ENCODE measurements at places on chromosomes 4 and X.

DNA sequence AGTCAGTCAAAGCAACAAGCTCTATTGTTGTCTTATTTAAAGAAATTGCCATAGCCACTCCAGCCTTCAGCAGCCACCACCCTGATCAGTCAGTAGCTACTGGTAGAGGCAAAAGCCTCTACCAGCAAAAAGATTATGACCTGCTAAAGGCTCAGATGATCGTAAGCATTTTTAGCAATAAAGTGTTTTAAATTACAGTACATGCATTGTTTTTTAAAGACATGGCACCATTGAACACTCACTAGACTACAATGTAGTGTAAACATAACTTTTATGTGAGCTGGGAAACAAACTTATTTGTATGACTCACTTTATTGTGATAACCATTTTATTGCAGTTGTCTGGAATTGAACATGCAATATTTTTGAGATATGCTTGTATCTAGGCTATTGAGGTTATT, 32.3 kb upstream of the DYNLT3 start:
- DNase-seq = no peak

GRCh38 chr4:8112036-8112576, 46.5 kb downstream of the ABLIM2 start:
- no peak for DNase-seq

- no peak for DNase-seq
Observed at GRCh38 chr4:22874334-22874912, 181.7 kb downstream of the GBA3 start.

DNA sequence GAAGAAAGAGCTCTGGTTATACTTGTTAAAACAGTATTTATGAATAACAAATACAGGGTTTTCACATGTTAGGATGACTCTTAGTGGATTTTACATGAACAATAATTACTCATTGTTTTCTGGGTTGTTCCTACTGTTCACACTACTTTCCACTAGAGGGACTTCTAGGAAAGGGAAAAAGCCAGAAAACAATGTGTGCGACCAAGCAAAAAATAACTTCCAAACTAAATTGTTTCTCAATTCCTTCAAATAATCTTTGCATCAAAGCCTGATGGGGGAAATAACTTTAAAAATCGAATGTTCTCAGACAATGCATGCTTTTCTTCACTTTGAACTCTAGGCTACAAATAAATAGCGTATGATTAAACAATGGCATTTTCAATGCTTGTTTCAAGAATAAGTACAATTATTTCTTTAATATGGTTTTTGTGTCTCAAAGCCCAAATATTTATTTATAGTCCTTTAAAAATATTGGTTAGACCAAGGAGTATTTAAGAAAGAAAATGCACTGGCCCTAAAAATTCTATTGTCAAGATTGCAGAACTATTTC, 72.1 kb upstream of the ETNPPL start:
- peak; percentile 10 for DNase-seq

DNA sequence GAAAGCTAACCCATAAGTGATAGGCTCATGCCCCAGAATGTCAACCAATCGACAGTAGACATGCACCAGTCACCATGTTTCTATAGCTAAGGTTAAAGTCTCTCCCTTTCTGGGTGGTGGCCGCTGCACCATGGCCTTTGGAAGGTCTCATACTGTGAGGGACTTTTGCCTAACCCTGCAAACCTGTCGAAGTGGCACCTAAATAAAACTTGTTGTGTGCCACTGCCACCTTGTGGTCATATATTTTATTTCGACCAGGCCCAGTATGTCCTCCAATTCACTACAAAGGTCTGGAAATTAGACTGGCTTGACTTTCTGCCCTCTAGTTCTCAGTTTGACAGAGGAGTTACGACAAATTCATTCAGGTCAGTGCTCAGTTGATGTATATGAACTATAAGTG, 163.1 kb downstream of the SMARCA1 start:
- peak; percentile 20 for DNase-seq

DNA sequence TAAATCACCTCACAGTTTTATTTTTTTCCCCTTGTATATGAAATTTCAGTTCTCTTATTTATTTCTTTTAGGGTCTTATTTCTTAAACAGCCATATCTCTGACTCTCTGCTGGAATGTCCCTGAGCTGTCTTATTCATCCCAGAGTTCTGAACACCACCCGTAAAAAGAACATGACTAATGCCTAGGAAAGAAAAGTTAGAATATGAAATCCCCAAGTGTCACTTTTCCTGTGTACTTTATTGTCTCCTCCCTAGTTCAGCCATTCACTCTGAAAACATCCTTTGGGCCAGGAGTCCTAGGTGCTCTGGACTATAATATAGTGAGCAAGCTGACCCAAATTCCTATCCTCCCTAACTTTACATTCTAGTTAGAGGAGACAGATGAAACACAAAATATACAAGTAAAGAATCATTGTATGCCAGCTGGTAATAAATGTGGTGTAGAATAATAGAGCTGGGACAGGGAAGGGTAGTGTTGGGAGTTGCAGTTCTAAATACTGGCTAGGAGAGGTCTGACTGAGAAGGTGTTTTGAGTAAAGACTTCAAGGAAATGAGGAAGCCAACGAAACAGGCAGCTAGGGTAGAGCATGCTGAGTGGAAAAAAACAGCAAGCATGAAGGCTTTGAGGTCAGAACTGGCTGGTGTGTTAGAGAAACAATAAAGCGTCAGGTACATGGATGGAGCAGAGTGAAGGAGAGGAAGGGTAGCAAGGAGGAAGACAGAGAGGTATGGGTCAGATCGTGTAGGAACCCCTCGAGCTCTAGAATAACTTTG, 40.6 kb upstream of the FTHL17 start:
- DNase-seq = no peak

GRCh38 chr4:37873386-37873785, 17.5 kb upstream of the TBC1D1 start:
- no peak for DNase-seq

GRCh38 chr4:109989044-109989443, 76.4 kb downstream of the EGF start:
- DNase-seq = no peak

GRCh38 chr4:184587701-184588100, 61.5 kb downstream of the CASP3 start:
- no peak for DNase-seq

- no peak for DNase-seq
Observed at GRCh38 chr4:140195806-140196205, 41.8 kb upstream of the MAML3 start.

- DNase-seq = no peak
Observed at GRCh38 chrX:97629597-97629985, 745.9 kb downstream of the RPA4 start.

GRCh38 chrX:1224954-1225353, 12.5 kb upstream of the CRLF2 start:
- no peak for DNase-seq

- no peak for DNase-seq
Observed at GRCh38 chrX:130771648-130772047, 131.4 kb downstream of the ENOX2 start.

DNA sequence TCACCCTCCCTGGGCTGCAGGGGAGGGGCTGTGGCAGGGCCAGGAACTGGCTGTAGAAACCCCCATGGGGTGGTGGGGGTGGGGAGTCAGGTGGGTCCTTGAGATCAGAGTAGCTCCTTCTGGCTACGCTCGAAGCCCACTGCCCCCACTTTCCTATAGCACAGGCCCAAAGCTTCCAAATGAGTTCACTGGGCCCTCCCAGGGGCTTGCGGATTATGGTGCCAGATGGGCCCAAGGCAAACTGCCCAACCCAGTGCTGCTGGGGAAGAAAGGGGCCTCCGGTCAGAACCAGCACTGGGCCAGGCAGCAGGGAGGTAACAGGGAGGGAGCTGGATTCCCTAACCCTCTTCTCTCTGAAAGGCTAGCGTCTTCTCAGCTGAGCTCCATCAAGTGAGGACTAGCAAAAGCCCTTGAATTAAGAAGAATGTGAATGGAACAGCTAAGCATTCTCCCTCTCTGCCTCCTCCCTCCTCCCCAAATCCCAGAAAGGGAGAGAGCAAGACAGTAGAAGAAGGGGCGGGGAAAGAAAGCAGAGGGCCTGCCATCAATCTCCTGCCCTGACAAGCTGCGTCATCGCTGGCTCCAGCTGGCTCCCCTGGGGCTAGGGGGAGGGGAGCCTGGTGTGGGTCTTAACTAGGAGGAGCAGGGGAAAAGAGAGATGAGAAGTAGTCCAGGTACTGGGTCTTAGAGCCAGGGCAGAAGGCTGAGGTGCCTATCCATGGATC, 34.7 kb downstream of the FRMPD3 start:
- no peak for DNase-seq

DNA sequence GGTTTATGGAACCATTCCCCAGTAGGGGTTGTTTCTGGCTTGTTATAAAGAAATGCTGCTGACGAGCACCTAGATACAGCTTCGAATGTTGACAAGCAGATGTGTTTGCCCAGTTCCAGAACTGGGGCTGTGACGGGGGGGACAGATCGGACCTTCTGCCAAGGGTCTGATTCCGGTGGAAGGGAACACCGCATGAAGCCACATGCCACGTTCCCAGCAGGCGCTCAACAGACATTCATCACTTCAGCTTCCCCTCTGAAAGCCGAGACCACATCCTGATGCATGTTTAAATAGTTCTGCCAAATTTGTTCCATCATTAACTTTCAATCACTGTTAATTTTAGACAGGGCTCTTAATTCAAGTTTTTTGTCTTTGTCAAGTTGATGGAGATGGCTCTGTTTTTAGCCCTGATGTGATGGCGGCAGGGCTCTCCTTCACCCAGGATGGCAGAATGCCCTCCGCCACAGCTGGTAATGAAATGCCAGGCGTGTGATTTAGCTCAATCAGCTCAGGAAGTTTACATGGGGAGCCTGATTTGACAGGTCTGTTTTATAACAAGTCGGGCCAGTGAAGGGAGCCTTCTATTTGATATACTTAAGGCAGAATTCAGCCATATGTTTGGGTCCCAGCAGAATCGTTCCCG, 57.4 kb downstream of the PSAPL1 start:
- DNase-seq = no peak

DNA sequence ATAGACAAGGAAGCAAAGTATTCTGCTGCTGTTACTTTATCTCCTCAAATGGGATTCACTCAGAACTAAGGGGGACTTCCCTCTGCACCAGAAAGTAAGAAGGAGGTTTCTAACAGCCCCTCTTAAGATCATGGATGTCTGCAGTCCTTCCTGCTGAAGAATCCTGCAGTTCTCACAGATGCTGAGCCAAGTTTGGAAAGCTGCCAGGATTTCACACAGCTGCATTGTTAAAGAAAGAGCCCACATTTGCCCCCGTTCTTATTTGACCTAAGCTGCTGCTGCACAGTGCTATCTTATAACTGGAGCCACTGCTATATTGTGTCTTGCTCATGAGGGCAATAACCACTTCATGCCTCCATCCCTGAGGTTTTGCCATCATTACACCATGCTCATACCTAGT, 81.1 kb downstream of the FAAH2 start:
- DNase-seq = no peak

- DNase-seq = no peak
Observed at GRCh38 chrX:20350596-20350995, 83.9 kb upstream of the RPS6KA3 start.

DNA sequence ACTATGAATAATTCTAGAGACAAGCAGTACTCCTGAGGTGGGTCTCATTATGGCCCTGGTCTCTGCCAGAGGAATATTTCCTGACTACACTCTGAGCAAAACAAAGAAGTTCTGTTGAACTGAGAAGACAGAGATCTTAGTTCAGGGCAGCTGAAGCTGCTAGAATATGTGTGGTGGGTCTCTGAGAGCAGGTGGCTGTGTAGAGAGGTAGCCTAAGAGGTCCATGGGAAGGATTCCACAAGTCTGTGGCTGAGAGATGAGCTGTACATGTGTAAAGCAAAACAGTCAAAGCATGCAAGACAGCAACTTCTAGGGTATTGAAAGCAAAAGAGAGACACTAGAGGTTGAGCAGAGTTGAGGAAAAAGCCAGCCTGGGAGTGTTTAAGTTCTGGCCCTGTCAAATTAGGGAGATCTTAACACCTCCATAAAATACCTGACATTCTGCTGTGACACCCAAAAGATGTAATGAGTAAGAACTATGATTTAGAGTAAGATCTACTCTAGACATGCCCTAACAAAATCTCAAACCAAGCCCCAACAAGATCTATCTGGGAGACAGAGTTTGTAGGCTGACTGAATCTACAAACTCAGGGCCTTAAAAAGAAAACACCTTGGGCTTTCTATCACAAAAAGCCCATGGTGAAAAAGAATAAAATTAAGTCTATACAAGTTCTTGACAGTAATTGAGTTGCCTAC, 274.4 kb downstream of the BANK1 start:
- DNase-seq = no peak

DNA sequence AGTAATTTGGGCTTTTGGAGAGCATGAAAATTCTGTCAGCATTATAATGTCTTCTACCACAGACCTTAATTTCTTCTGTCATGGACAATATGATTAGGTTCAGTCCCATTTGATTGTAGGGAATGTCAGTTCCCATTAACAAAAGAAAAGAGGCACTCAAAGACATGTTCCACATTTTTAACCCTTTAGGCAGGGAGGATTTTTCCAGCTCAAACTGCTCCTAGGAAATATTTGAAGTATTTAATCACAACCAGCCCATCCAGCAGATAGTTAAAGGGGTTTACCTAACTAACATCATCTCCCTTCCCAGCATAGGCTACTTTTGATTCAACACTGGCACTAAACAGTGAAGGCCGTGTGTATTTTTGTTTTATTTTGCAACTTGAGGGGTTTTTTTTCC, 256.0 kb downstream of the DHX15 start:
- no peak for DNase-seq

- DNase-seq = no peak
Observed at GRCh38 chrX:7614616-7615015, 228.4 kb upstream of the VCX start.

DNA sequence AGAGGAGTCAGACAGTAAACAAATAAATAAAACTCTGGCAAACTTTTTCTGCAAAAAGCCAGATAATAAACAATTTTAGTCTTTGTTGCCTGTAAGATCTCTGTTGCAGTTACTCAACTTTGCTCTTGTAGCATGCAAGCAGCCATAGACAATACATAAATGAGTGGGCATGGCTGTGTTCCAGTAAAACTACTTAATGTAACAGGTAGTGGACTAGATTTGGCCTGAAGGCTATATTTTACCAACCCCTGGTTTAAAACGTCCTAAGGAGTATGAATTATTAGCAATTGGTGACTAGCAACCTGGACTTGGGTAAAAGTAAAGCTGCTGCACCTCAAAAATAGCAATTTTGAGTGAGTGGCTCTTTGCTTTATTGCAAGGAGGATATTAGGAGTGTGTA, 30.9 kb downstream of the SLAIN2 start:
- DNase-seq = no peak

GRCh38 chrX:68932611-68933010, 103.8 kb downstream of the EFNB1 start:
- DNase-seq = no peak

DNA sequence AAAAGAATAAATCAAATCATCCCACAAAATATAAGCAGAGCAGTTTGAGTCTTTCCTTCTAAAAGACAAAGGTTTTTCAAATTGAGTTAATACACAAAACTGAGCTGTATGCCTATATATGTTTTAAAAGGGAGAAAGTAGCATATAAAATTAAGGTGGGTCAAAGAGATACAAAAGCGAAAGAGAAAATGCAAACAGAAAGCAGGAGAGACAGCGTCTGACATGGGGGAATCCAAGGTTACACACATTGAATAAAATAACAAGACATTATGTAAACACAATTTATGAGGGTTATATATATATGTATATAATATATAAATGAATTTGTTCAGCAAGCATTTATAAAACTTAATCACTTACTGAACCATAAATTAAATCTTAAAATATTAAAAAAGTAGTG, 276.1 kb upstream of the LCORL start:
- no peak for DNase-seq
